ENCODE measurements at places on chromosomes 4 and X. TPM values are rescaled to one million over a fixed set of nuclear protein-coding genes. Genes with fewer than 3 reads are reported as not detected.

Gene PAGE1
- total RNA-seq: not detected

- peak overlapping the region; percentile 86 for H3K4me3 ChIP-seq
- H3K27ac ChIP-seq: peak overlapping the region; percentile 96
- no peaks in the 10 kb centered on the region for H3K27me3 ChIP-seq
- no peak for DNase-seq
- H3K36me3 ChIP-seq: peaks cover 9% of the 10 kb centered on the region
Measured at GRCh38 chr4:163167333-163167626, 590 bp upstream of the NAF1 start.

DNA sequence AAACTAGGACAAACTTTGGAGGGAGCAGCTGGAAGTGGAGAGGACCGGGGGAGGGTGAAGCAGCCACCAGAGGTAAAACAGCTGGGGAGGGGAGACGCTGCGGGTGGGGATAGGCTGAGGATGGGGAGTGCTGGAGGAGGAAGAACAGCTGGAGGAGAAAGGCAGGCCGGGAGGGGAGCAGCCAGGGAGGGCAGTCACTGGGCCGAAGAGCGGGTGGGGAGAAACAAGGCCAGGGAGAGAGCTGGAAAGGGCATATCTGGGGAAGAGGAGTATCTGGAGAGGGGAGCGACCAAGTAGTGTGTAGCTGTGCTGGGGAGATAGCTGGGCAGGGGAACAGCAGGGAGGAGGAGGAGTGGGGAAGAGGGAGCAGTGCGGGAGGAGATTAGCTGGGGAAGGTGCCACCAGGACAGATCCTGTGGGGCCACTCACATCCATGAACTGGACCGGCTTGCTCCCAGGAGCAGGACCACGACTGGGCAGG lies 2.7 kb downstream of the SLC38A5 start:
- no peaks in the 10 kb centered on the region for H3K27me3 ChIP-seq
- peak overlapping the region; percentile 97 for H3K4me3 ChIP-seq
- H3K27ac ChIP-seq: peak overlapping the region; percentile 90
- peaks cover 46% of the 10 kb centered on the region for H3K36me3 ChIP-seq

DNA sequence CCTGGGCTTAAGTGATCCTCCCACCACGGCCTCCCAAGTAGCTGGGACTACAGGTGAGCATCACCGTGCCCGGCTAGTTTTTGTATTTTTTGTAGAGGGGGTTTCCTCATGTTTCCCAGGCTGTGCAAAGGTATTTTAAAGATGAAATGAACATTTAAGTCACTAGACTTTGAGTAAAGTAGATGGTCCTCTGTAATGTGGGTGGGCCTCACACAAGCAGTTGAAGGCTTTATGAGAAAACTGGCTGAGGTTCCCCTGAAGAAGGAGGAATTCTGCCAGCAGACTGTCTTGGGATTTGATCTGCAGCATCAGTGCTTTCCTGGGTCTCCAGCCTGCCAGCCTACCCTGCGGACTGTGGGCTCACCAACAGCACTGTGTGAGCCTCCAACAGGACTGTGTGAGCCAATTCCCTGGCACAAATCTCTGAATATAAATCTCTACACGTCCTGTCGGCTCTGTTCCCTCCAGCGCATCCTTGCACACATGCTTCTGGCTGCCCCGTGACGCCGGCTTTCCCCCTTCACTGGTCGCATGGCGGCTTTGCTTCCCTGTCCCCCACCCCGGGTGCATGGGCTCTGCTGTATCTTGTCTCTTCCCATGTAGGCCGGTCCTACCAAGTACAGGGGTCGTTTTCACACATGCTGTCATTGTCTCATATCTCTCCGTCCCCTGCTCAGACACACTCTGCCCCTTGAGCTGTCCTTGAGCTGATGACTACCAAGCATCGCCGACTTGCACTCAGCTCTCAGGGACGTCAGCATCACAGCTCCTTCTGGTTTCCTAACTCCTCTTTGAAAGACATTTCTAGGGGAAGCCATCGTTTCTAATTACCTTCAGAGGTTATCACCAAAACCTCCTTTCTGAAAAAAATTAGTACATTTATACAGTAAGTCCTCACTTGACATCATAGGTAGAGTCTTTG lies 46.4 kb downstream of the RWDD4 start:
- no peak overlapping the region for H3K4me3 ChIP-seq
- H3K36me3 ChIP-seq: no peaks in the 10 kb centered on the region
- H3K27ac ChIP-seq: no peak overlapping the region
- peaks cover 6% of the 10 kb centered on the region for H3K27me3 ChIP-seq

Data from activated CD8-positive, alpha-beta T cell treated with anti-CD3 and anti-CD28 coated beads, Interleukin-2, amount 10 ng/mL, durations not matched to agents 7 days and 5 days (primary cell).